ENCODE measurements at places on chromosomes 11 and 22.

DNA sequence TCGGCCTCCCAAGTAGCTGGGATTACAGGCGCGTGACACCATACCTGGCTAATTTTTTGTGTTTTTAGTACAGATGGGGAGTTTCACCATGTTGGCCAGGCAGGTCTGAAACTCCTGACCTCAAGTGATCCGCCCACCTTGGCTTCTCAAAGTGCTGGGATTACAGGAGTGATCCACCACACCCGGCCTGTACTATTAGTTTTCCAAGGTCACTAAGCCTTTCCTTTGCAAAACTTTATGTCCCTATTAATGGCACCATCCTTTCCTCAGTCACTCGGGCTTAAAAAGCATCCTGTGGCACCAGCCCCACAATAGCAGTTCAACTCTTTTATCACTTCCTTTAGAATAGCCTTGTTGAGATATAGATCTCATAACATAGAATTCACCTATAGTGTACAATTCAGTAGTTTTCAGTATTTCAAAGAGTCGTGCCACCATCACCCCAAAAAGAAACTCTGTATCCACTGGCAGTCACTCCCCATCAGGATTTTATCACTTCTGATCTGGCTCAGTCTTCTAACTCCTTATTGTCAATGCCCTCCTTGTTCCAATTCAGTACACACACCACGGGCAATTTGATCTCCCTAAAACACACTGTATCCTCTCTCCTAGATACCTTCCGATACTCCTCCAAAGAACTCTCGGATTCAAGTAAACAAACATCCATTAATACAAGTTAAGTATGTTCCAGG lies 921 bp upstream of the BCL2L13 start:
- DNase-seq = peak; percentile 10

GRCh38 chr22:30044369-30044768 lies 35.9 kb upstream of the HORMAD2 start:
- DNase-seq = no peak

DNA sequence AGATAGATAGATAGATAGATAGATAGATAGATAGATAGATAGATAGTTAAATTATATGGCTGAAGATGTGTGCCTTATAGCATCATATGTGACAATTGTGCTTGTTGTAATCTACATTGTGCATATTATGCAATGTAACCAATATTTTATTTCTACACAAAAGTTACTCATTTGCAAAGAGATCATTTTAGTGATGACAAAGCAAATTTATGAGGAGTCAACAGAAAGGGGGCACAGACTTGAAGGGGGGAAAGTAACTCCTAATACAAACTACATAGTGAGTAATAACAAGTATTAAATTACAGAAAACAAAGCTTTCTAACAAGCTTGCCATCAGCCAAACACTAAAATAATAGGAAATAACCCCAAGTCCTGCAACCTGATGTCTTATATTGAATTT lies 106.8 kb downstream of the MUC15 start:
- no peak for DNase-seq

DNA sequence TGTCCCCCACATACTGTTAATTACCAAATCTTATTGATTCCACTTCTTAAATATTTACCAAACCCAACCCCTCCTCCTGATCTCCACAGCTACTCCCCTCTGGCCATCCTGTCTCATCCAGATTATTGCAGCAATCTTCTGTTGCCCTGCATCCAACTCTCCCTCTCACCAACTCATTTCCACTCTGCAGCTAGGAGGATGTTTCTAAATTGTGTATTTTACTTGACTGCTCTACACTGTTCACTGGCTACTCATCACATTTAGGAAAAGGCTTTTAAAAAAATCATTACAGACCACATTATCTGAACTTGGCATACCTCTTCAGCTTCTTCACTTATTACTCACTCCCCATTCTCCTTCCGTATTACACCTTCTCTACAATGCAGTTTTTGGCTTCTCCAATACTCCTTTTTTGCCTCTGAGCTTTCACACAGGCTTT lies 117.9 kb downstream of the ATG16L2 start:
- no peak for DNase-seq

DNA sequence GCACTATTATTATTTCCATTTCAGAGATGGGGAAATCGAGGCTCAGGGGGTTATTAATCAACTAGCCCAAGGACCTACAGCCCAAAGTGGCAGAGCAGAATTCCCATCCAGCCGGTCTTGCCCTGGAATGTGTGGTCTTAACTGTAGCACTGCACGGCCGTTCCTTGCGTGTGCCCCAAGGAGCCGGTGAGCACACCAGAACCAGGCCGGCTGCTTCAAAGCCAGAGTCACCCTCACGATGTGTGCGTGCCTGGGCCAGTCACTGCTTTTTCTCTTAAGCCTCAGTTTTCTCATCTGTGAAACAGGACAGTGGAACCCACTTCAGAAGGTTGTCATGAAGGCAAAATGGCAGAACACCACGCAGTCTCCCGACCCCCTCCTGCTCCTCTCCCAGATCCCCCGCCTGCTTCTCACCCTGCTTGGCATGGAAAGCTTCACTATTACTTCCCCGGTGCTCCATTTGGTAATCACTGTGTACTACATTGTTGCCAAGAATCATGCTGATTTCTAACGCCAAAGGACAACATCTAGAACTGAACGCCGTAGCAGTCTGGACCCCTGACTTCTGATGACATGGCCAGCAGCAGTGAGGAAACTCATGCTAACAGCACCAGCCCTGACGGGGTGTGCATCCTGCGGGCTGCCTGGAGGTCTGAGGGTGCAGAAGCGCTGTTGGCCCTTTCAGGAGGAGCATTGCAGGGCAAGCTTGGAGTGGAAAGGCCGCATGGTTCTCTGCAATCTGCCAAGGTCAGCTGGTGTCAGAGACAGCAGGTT lies 106.8 kb upstream of the B3GAT1 start:
- DNase-seq = no peak

DNA sequence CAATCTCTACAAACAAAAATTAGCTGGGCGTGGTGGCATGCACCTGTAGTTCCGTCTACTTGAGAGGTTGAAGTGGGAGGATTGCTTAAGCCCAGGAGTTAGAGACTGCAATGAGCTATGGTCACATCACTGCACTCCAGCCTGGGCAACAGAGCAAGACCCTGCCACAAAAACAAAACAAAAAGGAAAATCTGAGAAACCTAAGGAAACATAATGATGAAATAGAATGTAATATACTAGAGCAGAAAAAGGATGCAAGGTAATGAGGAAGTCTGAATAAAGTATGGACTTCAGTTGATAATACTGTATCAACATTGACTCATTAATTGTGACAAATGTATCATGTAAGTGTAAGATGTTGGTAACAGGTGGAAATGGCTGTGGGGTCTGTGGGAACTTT lies 8.1 kb downstream of the NPAS4 start:
- DNase-seq = no peak

GRCh38 chr11:63445720-63446119 lies 45.2 kb downstream of the PLAAT5 start:
- DNase-seq = no peak

DNA sequence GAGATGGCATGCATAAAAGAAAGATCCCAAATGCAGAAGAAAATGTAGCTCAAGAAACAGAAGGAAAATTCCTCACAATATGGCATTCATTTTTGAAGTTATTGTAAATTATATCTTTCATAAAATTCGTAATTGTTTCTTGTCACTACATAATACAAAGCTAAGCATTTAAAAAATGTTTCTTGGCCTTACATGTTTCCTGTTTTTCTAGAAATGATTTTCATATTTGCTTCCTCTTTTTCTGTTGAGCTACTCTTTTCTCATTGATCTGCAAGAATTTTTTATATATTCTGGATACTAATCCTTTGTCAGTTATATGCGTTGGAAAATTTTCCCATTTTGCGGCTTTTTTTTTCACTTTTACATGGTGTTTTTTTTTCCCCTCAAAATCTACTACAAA lies 48.0 kb downstream of the ENTHD1 start:
- DNase-seq = no peak
